GM12878 (cell line): ENCODE measurements at places on chromosomes 7 and 10.

DNA sequence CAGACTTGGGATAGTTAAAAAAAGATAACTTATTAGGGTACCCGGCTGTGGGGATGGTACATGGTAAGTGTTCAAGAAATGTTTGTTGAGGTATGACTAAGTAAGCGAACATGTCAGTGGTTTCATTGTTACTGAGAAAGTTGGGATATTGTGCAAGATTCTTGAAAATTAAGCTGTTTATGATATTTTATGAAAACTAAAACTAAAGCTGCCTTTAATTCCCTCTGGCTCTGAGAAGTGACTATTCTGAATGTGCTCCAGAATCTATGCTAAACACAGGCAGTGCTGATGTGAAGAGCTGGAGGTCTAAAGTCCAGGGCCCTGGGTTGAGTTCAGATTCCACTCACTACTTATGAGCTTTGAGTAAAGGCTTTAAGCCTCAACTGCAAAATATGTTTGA lies 72.9 kb downstream of the AOAH start:
- DNase-seq: no peak

GRCh38 chr10:122148876-122149560 lies 122.1 kb upstream of the BTBD16 start:
- DNase-seq: no peak

DNA sequence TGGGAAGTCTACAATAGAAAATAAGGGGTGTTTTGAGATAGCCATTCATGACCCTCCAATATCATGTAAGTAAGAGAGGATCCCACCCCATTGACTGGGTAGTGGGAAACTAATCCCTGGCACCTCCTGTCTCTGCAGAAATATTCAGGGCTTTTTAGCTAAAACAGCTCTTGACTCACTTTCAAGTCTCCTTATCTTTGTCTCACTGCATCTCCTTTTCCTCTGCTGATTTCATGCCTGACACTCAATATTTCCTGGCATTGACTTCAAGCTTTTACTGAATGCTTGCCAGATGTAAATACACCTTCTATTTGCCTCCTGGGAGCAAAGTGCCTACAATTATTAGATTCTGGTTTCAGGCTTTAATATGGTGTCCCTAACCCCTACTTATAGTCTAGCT lies 57.1 kb downstream of the CHRM2 start:
- no peak for DNase-seq

DNA sequence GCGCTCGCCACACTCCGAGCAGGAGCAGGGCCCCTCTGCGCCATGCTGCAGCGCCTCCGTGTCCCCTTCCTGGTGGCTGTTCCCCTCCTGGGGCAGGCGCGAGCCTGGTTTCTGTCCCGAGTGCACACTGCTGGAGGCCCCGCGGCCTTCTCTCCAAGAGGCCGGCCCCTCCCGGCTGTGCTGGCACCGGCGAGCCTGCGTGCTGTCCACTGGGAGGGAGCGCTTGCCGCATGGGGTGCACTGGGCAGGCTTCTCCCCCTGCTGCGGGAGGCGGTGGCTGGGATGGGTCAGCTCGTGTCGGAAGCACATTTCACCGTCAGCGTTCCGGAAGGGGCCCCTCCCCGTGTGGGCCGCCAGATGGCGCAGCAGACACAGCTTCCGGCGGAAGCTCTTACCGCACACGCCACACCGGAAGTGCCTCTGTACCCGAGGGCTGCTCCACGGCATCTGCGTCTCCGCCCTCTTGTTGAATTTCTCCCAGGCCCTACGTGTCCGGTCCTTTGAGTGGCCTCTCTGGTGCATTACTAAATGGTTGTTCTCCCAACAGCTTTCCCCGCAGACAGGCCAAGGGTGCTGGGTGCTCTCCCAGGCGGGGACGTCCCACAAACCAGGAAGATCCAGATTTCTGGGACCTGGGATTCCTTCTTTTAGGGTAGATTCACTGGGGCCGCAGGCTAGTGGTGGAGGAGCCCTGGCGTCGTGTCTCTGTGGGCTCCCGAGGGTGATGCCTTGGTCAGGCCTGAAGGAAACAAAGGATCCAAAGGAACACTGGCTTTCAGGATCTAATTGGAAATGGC lies 18.7 kb downstream of the ZNF786 start:
- DNase-seq: no peak

DNA sequence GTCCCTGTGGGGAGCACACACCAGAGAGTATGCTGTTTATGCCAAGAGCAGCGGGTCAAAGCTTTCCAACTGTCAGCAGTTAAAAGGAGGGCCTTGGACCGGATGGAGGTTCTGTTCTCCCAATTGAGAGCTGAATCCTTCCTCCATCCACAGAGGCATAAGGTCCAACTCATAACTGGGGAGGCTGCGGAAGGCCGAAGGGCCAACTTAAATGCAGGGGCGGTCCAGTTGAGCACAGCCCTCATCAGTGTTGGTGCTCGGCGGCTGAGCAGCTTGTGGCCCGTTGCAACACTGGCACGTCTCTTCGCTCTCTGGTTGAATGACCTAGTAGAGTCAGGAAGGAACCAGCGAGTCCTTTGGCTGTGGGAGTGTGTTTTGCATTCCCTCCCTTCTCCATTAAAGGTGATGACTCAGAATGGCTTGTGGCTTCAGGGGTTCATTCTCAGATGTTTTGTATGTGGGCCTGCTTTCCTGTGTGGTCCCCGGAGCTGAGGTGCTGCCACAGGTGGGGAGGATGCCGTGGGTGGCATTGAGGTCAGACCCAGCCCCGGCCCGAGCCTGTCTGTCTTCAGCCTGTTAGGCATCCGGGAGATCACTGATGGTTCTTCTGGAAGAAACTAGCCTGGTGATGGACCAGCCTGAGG lies 44.8 kb upstream of the DMBT1 start:
- no peak for DNase-seq

- DNase-seq: no peak
Observed at GRCh38 chr7:106039486-106040060, 72.5 kb downstream of the SYPL1 start.

GRCh38 chr10:124174673-124175645 lies 81.6 kb upstream of the CHST15 start:
- DNase-seq: no peak

- no peak for DNase-seq
Observed at GRCh38 chr10:29028486-29028885, 260.4 kb upstream of the LYZL1 start.

DNA sequence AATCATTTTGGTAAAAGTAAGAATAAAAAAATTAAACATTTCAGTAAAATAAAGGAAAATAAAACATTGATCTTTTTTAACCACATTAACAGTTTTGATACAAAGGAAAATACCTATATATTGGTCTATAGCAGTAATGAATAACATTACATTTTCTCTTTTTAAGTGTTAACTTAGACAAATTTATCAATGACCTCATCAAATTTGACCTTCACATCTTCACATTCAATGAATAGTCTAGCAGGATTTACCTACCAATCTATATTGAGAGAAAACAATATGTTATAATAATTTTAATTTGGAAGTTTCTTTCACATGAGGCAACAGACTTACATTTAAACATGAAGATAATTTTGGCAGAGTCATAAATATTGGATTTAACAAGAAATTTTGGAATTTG lies 17.9 kb upstream of the UBE2D1 start:
- DNase-seq: no peak
